ENCODE measurements at places on chromosomes 5 and 9. TPM values are rescaled to one million over a fixed set of nuclear protein-coding genes. Genes with fewer than 3 reads are reported as not detected.

DNA sequence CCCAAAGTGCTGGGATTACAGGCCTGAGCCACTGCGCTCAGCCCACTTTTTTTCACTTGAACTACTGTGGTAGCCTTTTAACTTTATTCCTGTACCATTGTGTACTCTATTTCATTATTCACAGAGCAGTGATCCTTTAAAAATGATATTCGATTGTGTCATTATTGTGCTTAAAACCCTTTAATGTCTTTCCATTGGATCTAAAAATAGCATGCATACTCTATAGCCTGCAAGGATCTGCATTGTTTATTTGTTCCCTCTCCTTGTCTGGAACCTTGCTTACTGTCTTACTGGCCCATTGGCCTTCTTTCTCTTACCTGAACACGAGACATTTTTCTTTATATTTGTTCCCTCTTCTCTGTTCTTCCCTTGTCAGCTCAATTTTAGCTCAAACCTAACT, 15.7 kb downstream of the GPBP1 start:
- DNase-seq: no peak

Gene DCTN3
- 103 TPM for polyA plus RNA-seq

Gene SOWAHA
- polyA plus RNA-seq: 4.7 TPM

DNA sequence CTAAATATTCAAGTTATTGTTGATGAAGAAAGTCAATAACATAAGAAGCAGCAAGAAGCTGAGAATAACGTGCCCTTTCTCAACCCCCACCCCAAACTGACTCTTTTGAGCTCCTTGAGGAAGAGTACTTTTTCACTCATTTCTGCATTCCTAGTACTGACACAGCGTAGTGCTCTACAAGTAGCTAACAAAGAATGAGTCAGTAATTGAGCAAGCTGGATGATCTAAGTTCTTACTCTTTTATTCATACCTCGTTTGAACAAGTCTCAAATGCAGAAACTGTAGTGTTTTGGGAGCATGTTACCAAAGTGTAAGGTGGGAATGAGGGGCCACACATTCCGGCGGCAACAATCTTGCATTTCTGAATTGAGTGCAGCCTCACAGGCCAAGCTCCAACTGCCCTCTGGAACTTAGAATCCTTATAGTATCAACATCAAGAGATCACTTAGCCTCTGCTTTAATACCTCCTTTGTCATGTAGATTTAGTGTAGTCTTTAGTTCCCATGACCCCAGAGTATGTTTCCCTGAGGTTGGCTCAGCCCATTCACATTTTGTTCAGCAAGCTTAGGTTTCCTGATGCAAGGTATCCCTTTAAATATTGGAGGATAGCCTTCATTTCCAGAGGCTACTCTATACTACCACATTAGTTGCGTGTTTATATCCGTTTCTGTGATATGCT, 152.0 kb downstream of the PRR16 start:
- no peak for DNase-seq

Gene HK3
- 0.83 TPM for polyA plus RNA-seq

- no peak for DNase-seq
These were observed 36.6 kb downstream of the CTNNA1 start for GRCh38 chr5:138789771-138790242.

GRCh38 chr5:30605693-30606268, 587.7 kb upstream of the CDH6 start:
- DNase-seq: no peak

DNA sequence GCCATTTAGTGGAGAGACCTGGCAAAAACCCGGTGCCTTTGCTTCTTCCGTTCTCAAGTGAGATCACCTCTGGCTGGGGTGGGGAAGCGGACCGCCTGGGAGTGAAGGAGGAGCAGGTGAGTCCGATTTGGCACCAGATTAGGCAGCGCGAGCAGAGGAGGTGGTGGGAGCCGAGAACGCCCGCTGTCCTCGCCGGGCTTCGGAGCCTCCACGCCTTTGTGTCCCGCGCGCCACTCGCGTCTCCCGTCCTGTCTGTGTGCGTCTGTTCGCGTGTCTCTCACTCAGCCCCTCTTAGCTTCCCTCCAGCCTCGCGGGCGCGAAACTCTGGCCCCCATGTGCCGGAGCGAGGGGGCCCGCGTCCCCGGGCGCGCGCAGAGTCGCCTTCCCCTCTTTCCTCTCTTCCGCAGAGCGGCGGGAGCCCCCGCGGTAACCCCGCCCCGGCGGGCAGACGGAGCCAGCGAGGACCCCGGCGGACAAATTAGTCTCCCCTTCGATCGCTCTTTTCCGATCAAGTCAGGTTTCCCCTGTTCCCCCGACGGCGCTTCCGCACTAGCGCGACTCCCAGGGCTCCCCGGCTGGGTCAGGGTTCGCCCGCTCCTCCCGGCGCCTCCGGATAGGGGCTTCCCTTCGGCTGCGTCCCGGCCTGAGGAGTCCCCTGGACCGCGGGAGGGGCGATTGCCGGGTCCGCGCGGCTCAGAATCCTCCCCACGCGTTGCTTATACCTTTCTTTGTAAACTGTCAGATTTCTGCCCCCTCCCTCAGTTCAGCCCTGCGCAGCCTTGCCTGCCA, 7.1 kb downstream of the POU4F3 start:
- no peak for DNase-seq

Gene TIFAB
- polyA plus RNA-seq: 0.23 TPM

Gene CNTNAP3
- polyA plus RNA-seq: 6.1 TPM

Data from left renal cortex interstitium (tissue), 4 donors.